ENCODE measurements at places on chromosomes 11 and 22. TPM values are rescaled to one million over a fixed set of nuclear protein-coding genes. Genes with fewer than 3 reads are reported as not detected.

DNA sequence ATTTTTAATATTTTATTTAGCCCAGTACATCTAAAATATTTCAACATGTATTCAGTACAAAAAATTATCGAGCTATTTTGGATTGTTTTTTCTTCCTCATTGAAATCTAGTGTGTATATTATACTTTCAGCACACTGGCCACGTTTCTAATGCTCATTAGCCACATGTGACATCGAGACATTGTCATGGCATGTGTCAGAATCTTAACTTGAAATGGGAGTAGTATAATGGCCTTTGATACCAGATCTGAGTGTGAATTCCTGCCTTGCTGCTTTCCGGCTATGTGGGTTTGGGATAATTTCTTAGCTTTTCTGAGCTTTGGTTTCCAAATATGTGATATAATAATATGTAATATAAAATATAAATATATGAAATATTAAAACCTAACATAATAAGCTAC, 54.3 kb downstream of the BCL2L13 start:
- H3K27ac ChIP-seq = no peak overlapping the region
- no peak for DNase-seq
- H3K36me3 ChIP-seq = peaks cover 8% of the 10 kb centered on the region
- no peaks in the 10 kb centered on the region for H3K27me3 ChIP-seq
- no peak overlapping the region for H3K4me3 ChIP-seq
- peaks cover 6% of the 10 kb centered on the region for H3K4me1 ChIP-seq

GRCh38 chr11:117814204-117814765, 10.3 kb downstream of the FXYD2 start:
- peaks cover 4% of the 10 kb centered on the region for H3K27me3 ChIP-seq
- H3K36me3 ChIP-seq = no peaks in the 10 kb centered on the region
- no peak for DNase-seq
- H3K4me1 ChIP-seq = peaks cover 63% of the 10 kb centered on the region

- no peaks in the 10 kb centered on the region for H3K27me3 ChIP-seq
- DNase-seq = no peak
- H3K4me1 ChIP-seq = peaks cover 37% of the 10 kb centered on the region
- H3K27ac ChIP-seq = no peak overlapping the region
- H3K36me3 ChIP-seq = peaks cover 14% of the 10 kb centered on the region
These were observed 1.6 kb downstream of the TRIM68 start for GRCh38 chr11:4606231-4607015.

DNA sequence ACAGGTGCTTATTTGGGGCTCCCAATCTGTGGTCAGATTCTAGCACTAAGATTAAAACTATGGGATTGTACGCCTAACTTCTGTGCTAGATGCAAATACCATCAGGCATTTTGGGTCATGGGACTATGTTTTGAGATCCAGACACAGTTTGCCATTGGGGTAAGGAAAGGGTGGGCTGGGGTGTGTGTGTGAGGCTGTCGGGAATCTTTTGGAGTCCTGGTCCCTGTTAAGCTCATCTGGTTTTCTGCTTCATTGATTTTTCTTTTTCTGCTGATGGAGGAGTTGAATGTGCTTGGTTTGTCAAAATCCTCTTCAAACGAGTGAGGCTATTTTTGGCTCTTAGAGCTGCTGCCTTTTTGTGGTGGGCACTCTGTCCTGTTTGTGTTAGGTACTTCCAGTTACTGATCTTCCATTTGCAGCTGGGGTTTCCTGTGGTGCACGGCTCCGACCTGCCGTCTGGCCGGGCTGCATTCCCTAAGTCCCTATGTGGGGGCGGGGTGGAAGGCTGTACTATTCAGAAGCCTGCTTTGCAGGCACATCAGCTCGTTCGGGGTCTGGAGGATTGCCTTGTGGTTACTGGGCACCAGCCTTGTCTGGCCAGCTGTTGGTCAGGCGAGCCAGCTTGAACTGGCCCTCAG, 2.9 kb downstream of the BCR start:
- DNase-seq = no peak
- peaks cover 60% of the 10 kb centered on the region for H3K4me1 ChIP-seq

DNA sequence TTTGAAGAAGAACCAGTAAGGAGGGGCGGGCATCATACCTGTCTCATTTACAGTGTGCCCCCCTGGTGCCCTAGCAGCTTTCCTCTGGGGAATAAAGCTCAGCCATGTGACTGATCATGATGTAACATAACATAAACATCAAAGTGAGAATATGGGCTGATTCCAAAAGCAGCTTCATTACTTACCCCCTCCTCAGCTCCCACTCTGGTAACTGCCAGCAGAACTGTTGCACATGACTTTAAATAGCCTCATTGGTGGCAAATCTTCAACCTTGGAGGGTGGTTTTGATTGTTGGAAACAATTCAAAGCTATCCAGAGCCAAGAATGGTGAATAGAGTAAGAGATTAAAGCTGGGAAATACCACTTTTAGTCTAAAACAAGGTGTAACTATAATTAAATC, 384.6 kb downstream of the BUD13 start:
- no peaks in the 10 kb centered on the region for H3K36me3 ChIP-seq
- DNase-seq = no peak
- H3K4me3 ChIP-seq = no peak overlapping the region
- H3K27me3 ChIP-seq = no peaks in the 10 kb centered on the region

- no peaks in the 10 kb centered on the region for H3K36me3 ChIP-seq
- H3K4me3 ChIP-seq = no peak overlapping the region
- no peaks in the 10 kb centered on the region for H3K4me1 ChIP-seq
- DNase-seq = no peak
These were observed 128.9 kb downstream of the DBX1 start for GRCh38 chr11:20031155-20032001.

- H3K27ac ChIP-seq = no peak overlapping the region
- no peaks in the 10 kb centered on the region for H3K36me3 ChIP-seq
- H3K27me3 ChIP-seq = no peaks in the 10 kb centered on the region
- no peak for DNase-seq
- no peaks in the 10 kb centered on the region for H3K4me1 ChIP-seq
- H3K4me3 ChIP-seq = no peak overlapping the region
These were observed 704.2 kb upstream of the TENM4 start for GRCh38 chr11:80144897-80145594.

- no peaks in the 10 kb centered on the region for H3K36me3 ChIP-seq
- peaks cover 2% of the 10 kb centered on the region for H3K27me3 ChIP-seq
- no peak for DNase-seq
- no peak overlapping the region for H3K4me3 ChIP-seq
These were observed 116.8 kb downstream of the RRAS2 start for GRCh38 chr11:14242187-14242586.

DNA sequence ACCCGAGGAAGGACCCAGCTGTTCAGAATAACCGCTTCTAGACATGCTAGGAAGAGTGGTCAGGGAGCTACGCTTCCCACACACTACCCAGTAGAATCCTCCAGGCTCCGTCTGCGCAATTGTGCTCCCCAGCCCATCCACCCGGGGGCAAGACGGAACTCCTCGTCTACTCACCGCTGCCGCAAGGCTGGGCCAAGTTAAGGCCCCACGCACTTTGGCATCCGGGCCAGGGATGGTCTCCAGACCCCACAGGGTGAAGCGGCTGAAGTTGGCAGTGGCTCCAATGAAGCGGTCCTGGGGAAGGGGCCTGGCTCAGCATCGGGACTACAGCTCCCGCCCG, 757 bp downstream of the RNASEH2C start:
- peaks cover 45% of the 10 kb centered on the region for H3K36me3 ChIP-seq
- DNase-seq = peak; percentile 20
- peaks cover 42% of the 10 kb centered on the region for H3K4me1 ChIP-seq
- peaks cover under 1% of the 10 kb centered on the region for H3K27me3 ChIP-seq

ESRRA gene
- total RNA-seq = 32.0 TPM

- no peaks in the 10 kb centered on the region for H3K36me3 ChIP-seq
- peaks cover 18% of the 10 kb centered on the region for H3K27me3 ChIP-seq
- DNase-seq = no peak
- peaks cover 2% of the 10 kb centered on the region for H3K4me1 ChIP-seq
- H3K27ac ChIP-seq = no peak overlapping the region
These were observed 5.8 kb downstream of the SHANK2 start for GRCh38 chr11:71246559-71246958.

ACCSL gene
- total RNA-seq = not detected

DNA sequence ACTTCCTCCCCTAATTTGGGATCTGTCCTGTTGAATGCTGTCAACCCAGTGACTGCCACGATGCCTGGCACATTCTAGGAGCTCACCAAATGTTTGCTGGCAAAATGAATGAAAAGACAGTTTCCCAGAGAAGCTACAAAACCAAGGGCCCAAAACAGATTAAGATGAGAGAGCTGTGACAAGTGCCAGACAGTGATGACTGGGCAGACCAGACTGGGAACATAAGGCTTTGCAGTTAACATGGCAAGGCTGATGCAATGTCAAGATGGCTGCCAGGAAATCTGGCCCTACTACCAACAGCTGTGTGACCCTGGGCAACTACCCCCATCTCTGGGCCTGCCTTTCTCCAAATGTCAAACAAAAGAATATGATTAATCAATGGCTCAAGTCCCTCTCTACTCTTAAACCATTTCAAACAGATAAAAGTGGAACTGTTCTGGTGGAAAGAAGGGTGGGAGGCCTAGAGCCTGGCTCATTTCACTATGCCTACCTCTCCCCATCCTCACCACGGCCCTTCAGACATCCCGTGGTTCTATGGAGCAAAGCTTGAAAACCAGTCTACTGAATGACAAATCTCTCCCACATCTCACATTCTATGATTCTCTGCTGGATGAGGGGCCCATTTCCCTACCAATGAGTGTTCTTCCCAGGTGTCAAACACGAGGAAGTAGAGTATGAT, 12.8 kb downstream of the AP1B1 start:
- peaks cover 29% of the 10 kb centered on the region for H3K4me1 ChIP-seq
- no peak overlapping the region for H3K4me3 ChIP-seq
- peak overlapping the region; percentile 41 for H3K27ac ChIP-seq
- peaks cover 25% of the 10 kb centered on the region for H3K36me3 ChIP-seq
- H3K27me3 ChIP-seq = no peaks in the 10 kb centered on the region
